ENCODE measurements at places on chromosomes 5 and 9. TPM values are rescaled to one million over a fixed set of nuclear protein-coding genes. Genes with fewer than 3 reads are reported as not detected.

Gene SPATA9
- not detected for total RNA-seq

Gene COL15A1
- total RNA-seq: 8.9 TPM

Gene GLDC
- total RNA-seq: 1.1 TPM

Gene PROP1
- not detected for total RNA-seq

Gene ASPN
- total RNA-seq: 18.9 TPM

Gene LHX3
- total RNA-seq: not detected

Gene SLIT3
- total RNA-seq: 33.0 TPM

Gene OLFM1
- total RNA-seq: 8.2 TPM

Gene HAPLN1
- 0.03 TPM for total RNA-seq

Gene HK3
- 9.2 TPM for total RNA-seq

Gene LCN9
- not detected for total RNA-seq

Gene TEX53
- not detected for total RNA-seq

Gene FGF1
- total RNA-seq: 1.4 TPM

Gene NDST1
- total RNA-seq: 71.6 TPM

Gene SLC25A48
- total RNA-seq: not detected

Gene INSL6
- total RNA-seq: not detected

Gene CARD9
- 3.8 TPM for total RNA-seq

Gene MEF2C
- 47.3 TPM for total RNA-seq

Gene SERF1A
- 5.7 TPM for total RNA-seq

Gene NPR3
- total RNA-seq: 86.9 TPM

Gene SHROOM1
- total RNA-seq: 7.0 TPM

Gene CDK5RAP2
- 65.7 TPM for total RNA-seq

Gene IRX2
- 64.5 TPM for total RNA-seq

Gene PDGFRB
- total RNA-seq: 110 TPM

Gene CDO1
- total RNA-seq: 31.7 TPM

Gene PIP5K1B
- total RNA-seq: 20.4 TPM

Gene LMX1B
- 0.14 TPM for total RNA-seq

Gene SLC46A2
- total RNA-seq: 15.6 TPM

Gene CA9
- 1.6 TPM for total RNA-seq

Gene PCDHB12
- total RNA-seq: 2.8 TPM

Gene LCP2
- total RNA-seq: 39.1 TPM

Gene DAPK1
- 155 TPM for total RNA-seq

Gene SLC25A2
- 0.17 TPM for total RNA-seq

Gene SNCAIP
- total RNA-seq: 6.5 TPM

Gene FREM1
- total RNA-seq: 21.8 TPM

Gene SLC6A19
- not detected for total RNA-seq

Gene EPB41L4B
- 13.9 TPM for total RNA-seq

Gene IFNB1
- not detected for total RNA-seq

Gene SLC1A3
- 35.5 TPM for total RNA-seq

Gene FST
- total RNA-seq: 2.0 TPM

Gene RNF183
- total RNA-seq: 0.88 TPM

Gene HTR1A
- total RNA-seq: 0.20 TPM

Gene SMIM32
- total RNA-seq: 0.48 TPM

Gene LCN1
- total RNA-seq: not detected

Gene TJP2
- total RNA-seq: 104 TPM

Gene SLCO6A1
- total RNA-seq: not detected

Gene POU5F2
- 8.6 TPM for total RNA-seq

Gene TSSK1B
- 0.14 TPM for total RNA-seq

Gene RGMB
- 31.7 TPM for total RNA-seq

Gene AHRR
- 1.7 TPM for total RNA-seq

Gene SPINK7
- total RNA-seq: not detected

Measured in lung (tissue), 17 donors.